ENCODE measurements at places on chromosomes 1 and 21.

DNA sequence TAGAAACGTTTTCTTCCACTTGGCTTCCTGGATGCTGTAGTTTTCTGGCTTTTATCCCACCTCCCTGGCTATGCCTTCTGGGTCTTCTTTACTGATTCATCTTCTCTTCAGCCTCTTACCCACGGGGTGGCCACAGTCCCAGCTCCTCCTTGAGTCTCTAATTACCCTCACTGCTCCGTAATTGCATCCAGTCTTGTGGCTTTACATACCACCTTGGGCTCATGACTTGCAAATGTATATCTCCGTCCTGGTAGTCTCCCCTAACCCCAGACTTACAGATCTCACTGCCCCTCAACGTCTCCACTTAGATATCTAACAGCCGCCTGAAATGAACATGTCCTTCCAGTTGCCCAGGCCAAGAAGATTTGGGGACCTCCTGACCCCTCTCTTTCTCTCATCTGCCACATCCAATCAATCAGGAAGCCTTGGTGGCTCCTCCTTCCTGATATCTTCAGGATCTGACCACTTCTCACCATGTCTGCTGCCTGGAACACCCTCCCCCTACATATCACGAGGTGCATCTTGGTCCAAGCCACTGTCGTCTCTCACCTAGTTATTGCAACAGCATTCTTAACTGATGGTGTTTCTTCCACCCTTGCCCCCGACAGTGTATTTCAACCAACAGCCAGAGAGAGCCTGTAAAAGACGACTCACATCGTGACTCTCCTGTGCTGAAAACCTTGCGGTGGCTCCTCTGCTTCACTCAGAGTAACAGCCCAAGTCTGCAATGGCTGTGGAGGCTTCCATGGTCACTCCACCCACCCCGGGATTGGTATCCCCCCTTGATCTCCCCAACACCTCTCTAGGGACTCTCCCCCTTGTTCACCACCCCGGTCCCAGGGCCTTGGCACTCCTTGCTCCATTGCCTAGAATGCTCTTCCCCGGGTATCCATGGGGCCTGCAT, 219.0 kb upstream of the POU3F1 start:
- DNase-seq = no peak

DNA sequence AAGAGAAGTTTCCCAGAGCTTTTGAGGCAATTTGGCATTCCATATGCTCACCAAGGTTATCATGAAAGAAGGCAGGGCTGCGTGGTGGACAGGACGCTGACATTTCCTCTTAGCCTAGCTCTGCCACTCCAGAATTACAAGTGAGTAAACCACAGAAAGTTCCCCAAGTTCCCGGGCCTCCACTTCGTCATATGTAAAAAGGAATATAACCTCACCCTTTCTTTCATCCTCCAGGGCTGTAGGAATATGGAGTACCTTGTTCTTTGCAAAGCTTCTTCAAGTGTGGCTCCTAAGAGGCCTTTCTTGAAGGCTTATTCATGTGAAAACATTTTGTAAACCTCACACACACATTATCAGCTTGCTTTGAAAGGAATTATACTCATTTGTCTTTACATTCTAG, 210.2 kb downstream of the GREM2 start:
- DNase-seq = no peak

DNA sequence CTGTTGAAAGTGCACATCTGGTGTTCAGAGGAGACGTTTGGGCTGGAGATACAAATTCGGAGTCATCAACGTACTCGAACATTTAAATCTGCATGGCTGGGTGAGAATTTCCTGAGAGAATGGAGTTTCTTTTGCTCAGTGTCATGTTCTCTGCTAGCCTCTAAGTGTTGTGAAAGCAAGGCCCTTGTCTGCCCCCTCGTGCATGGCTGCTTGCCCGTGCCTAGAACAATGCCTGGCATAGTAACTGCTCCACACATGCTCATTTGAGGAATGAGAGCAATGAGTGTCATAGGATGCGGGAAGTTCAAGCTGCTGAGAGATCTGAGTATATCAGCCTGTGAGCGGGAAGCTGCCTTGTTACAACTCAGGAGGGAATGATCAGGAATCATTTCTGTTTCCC, 171.1 kb upstream of the CSF3R start:
- no peak for DNase-seq

DNA sequence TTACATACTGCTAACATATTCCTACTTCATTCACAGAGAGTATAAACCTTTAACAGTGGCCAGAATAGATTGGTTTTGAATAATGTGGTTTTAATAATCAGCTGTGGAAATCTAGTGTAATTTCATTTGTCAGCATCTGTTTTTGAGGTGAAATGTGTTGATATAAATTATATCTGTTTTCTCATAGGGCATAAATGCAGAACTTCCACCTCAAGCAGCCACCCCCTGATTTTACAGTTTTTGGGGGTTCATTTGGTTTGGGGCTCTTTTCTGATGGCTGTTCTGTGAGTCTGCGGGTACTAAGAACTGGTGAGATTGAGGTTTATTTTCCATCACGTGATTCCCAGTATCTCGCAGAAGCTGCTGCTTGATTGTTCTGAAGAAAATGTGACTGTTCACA, 23.2 kb downstream of the EDARADD start:
- no peak for DNase-seq

DNA sequence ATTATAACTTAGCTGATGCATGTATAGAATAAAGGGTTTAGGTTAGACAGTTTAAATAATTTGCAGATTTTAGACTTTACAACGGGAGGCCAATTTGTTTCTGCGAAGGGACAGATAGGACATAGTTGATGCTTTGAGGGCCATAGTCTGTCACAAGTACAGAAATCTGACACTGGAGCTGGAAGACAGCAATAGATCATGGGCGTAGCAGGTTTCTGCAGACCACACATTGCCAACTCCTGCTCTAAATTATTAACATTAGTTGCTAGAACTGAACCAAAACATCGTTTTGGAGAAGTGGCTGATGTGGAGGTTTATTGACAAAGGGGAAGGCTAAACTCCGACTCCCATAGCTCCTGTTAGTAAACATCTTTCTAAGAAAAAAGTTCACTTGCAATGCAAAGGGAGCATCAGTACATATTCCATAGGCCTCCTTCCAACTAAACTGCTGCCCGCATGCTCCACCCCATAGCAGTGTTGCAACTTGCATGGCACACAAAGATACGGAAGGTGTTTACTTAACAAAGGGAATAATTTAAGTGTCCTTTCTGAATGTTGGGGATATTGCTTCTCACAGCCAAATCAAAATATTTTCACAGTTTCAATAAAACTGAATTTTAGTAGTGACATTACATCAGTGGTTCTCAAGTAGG, 862.0 kb upstream of the CXADR start:
- DNase-seq = no peak

DNA sequence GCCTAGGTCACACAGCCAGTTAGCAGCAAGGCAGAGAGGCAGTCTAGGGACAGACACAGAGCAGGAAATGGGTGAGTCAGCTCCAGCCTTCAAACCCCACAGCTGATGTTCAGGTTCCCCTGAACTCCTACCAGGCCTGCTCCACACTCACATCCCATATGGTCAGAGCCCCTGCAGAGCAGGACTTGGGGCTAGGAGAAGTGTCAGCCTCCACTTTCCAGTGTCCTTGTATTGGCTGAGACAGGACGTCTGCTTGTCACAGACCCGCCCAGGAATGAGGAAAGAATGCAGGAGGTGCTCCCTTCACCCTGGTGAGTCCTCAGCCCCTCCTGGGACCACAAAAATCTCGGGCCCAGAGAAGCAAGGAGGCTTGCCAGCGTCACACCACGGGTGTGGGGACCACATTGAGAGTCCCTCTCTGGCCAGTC, 92.5 kb downstream of the LACTBL1 start:
- peak; percentile 36 for DNase-seq

- no peak for DNase-seq
Observed at GRCh38 chr1:1144122-1144842, 28.4 kb upstream of the C1orf159 start.

DNA sequence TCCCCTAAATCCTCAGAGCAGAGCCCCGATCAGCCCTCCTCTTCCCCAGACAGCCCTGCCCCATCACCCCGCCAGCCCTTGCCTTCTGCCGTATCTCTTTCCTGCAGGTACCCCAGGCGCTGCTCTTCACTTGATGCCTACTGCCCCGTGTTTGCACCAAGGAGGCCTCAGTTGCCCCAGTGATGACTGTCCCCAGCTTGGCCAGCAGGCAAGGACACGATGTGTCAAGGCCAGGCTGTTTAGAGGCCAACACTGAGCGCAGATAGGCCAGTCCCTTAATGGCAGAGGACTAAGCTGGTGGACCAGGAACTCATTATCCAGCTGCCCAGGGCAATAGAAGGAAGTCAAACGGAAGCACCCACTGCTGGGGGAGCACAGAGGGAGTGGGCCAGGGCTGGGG, 68.4 kb downstream of the CAMK2N1 start:
- DNase-seq = no peak

DNA sequence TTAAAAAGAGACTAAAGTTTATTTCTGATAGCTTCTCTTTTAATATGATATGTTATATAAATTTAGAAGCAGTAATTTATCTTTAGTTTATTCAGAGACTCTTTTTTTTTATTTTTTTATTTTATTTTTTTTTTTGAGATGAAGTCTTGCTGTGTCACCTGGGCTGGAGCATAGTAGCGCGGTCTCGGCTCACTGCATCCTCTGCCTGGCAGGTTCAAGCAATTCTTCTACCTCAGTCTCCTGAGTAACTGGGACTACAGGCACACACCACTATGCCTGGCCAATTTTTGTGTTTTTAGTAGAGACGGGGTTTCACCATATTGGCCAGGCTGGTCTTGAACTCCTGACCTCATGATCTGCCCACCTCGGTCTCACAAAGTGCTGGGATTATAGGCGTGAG, 89.6 kb downstream of the DISP1 start:
- no peak for DNase-seq

DNA sequence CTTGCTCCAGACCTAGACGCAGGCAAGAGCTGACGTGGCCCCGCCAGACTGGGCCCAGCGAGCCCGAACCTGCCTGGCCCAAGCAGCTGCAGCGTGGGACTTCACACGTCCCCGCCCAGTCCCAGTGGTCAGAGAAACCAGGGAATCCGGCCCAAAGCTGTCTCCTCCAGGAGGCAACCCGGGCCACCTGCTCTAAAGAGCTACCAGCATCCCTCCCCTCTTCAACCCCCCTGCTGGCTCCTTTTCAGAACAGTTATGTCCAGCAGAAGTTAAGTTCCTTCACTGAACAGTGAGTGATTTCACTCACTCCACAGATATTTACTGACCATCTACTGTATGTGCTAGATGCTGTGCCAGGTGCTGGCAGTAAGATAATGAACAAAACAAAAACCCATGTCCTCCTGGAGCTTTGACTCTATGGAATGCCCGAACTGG, 2.1 kb upstream of the EFNA1 start:
- DNase-seq = no peak

- DNase-seq = no peak
Observed at GRCh38 chr1:152663098-152663497, at the start of gene LCE2D. Gene LCE2D (plus strand): TSS chr1:152663380. CDS start chr1:152664106, 726 bp downstream.

DNA sequence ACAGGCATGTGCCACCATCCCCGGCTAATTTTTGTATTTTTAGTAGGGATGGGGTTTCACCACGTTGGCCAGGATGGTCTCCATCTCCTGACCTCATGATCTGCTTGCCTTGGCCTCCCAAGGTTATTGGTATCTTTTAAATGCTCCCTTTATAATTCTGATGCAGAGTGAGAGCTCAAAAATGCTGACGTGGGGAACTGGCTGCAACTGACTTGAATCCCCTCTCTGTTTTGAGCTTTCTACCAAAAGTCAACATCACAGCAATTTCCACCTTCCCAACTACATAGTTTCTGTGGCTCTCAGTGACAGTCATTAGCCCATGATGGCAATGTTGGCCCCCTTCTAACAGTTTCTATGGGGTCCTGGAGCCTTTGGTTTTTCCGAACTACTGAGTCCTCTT, 268.2 kb upstream of the FOXD3 start:
- no peak for DNase-seq

GRCh38 chr1:51693419-51694155, 76.7 kb downstream of the OSBPL9 start:
- no peak for DNase-seq

- DNase-seq = no peak
Observed at GRCh38 chr1:166384948-166385347, 218.1 kb upstream of the FAM78B start.

- DNase-seq = no peak
Observed at GRCh38 chr21:19031953-19032352, 628.4 kb upstream of the TMPRSS15 start.

- DNase-seq = peak; percentile 8
Observed at GRCh38 chr21:42309753-42310213, 5.4 kb downstream of the TFF3 start.

DNA sequence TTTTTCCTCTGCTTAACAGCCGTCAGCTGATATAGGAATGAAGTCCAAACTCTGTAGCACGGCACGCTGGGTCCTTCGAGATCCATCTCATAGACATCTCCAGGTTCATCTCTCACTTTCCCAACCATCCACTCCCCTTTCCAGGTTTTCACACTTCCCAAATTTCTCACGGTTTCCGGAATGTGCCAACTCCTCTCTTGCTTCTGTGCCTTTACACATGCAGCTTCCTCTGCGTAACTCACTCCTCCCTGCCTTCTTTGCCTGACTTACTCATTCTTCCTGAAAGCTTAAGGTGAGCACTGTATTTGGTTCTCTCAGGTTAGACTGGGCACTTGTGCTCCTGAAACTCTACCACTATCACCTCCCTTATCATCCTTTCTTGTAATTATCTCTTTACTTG, 168.4 kb downstream of the PCNX2 start:
- no peak for DNase-seq

DNA sequence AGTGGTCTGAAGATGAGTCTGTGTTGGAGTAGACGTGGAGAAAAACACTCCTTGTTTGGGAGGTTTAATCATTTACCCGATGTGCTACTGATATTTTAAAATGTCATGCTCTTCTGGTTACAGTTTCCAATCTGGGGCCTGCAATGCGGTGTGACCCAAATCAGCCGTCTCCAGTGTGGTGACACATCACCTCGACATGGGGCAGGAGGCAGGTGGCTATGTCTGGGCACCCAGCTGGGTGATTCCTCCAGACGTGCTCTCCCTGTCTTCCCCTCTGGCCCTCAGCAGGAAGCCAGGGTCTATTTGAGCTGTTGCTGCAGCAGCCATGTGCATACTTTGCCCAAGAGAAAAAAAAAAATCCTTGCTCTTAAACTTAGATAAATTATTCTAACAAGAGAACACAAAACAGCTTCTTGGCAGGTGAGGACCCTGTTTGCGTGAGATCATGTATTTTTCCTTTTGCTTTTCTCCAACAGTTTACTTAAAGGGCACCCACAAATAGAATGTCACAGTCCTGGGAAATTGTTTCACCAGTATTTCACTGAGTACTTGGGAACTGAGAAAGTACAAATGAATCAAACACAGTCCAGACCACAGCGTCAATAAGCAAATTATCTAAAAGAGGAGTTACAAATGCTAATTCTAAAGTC, 38.9 kb upstream of the MAP10 start:
- peak; percentile 14 for DNase-seq

All from fibroblast of villous mesenchyme (primary cell).